Vagina (tissue), 2 donors: ENCODE measurements at places on chromosomes 4 and X.

DNA sequence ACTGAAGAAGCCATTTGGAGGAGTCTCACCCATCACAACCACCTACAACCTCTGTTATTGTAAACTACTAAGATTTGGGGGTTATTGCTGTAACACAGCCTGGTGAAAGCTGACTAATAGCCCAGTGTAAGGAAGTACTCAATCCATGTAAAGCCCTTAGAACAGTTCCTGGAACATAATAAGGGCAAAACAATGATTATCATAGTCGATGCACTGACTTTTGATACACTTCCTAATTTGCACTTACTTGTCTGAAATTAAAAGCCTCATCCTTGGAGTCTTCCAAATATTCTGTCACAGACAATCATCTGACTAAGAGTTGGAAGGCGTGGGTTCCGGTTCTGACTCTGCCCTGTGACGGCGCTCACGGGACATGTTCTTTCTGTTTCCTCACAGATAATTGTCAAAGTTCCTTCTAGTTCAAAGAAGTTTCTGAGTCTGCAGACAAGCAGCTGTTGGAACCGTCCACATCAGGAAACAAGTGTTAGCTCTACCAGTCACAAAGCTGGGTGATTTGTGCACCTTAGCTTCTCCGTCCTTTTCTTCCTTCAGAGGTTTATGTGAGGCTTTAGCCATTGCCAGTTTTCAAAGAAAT is 33.4 kb upstream of the RASGEF1B start:
- no peak for DNase-seq
- H3K27me3 ChIP-seq: no peaks in the 10 kb centered on the region
- H3K4me1 ChIP-seq: peaks cover 20% of the 10 kb centered on the region

DNA sequence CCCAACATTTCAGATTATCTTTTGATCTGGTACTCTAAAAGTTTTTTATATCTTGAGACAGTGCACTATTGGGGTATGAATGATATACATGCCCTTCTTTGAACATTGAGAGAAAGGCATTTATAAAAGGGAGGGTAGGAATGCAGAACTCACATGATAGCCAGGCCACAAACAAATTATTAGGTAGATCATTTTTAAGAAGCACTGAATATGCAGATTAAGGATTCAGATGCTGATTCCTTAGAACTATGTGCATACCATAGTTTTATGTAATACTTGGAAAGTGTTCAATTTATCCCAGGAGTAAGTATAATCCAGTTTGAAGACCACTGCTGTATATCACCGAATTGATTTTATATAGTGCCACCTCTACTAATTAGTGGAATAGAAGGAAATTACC is 18.6 kb downstream of the CEP135 start:
- no peaks in the 10 kb centered on the region for H3K27me3 ChIP-seq
- no peaks in the 10 kb centered on the region for H3K36me3 ChIP-seq
- no peak overlapping the region for H3K4me3 ChIP-seq
- DNase-seq: no peak
- no peaks in the 10 kb centered on the region for H3K4me1 ChIP-seq

- H3K27ac ChIP-seq: no peak overlapping the region
- peaks cover 38% of the 10 kb centered on the region for H3K36me3 ChIP-seq
- no peak overlapping the region for H3K4me3 ChIP-seq
- H3K4me1 ChIP-seq: no peaks in the 10 kb centered on the region
- no peaks in the 10 kb centered on the region for H3K27me3 ChIP-seq
These were observed 18.2 kb downstream of the NAAA start for GRCh38 chr4:75922588-75922987.

DNA sequence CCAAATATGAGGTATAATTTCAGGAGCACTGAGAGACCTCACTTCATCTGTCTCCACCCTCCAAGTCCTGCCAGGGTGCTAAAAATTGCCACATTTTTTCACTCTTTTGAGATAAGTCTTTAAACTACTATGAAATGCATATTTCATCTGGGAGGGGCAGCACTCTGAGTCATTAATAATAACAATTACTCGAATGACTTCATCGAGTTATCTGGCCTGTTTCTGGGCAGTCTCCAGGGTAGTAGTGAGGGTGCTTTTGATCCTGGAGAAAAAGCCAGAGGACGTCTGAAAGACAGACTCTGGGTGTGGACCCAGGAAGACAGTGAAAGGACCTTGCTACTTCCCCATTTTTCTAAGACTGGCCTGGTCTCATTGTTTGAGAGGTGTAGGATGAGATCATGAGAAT is 42.3 kb upstream of the SRD5A3 start:
- no peaks in the 10 kb centered on the region for H3K27me3 ChIP-seq
- H3K4me1 ChIP-seq: no peaks in the 10 kb centered on the region
- no peak for DNase-seq
- no peak overlapping the region for H3K4me3 ChIP-seq

DNA sequence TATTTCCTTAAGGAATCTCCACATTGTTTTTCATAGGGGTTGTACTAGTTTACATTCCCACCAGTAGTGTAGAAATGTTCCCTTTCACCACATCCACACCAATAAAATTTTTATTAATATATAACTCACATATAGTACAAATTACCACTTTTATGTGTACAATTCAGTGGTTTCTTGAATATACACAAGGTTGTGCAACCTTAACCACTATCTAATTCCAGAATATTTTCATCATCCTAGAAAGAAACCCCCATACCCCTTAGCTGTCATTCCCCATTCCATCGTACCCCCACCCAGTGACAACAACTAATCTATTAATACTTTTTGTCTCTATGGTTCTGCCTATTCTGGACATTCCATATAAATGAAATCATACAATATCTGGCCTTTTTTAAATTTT is 108.3 kb upstream of the USP9X start:
- DNase-seq: no peak
- H3K4me1 ChIP-seq: no peaks in the 10 kb centered on the region
- H3K36me3 ChIP-seq: no peaks in the 10 kb centered on the region
- no peaks in the 10 kb centered on the region for H3K27me3 ChIP-seq

GRCh38 chr4:138685316-138685715 is 330.3 kb upstream of the NOCT start:
- H3K27ac ChIP-seq: no peak overlapping the region
- H3K36me3 ChIP-seq: no peaks in the 10 kb centered on the region
- H3K4me3 ChIP-seq: no peak overlapping the region
- H3K4me1 ChIP-seq: no peaks in the 10 kb centered on the region
- H3K27me3 ChIP-seq: no peaks in the 10 kb centered on the region

DNA sequence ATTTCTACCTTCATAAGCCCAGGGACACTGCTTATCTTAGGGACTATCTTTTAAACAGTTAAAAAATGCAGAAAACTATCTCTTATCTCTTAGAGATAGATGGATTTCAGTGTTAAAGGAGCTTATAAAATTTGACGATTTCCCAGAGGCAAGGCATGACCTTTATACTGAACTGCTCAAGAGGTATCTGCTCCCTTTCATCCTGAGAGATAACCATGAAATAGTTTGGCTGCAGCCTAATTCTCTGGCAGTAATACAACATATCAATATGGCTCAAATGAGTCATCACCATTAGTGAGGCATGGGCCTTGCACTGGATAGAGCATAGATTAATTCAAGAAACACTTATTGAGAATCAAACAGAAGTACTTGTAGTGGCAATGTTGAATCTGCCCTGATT is 348.2 kb upstream of the GRIA3 start:
- H3K36me3 ChIP-seq: no peaks in the 10 kb centered on the region
- H3K27ac ChIP-seq: no peak overlapping the region
- no peak for DNase-seq
- no peaks in the 10 kb centered on the region for H3K4me1 ChIP-seq
- no peaks in the 10 kb centered on the region for H3K27me3 ChIP-seq
- H3K4me3 ChIP-seq: no peak overlapping the region
